ENCODE measurements at places on chromosomes 1 and 21.

- DNase-seq: no peak
Measured at GRCh38 chr1:168976267-168976666, 130.2 kb upstream of the ATP1B1 start.

GRCh38 chr1:242470774-242471173, 53.7 kb downstream of the PLD5 start:
- no peak for DNase-seq

DNA sequence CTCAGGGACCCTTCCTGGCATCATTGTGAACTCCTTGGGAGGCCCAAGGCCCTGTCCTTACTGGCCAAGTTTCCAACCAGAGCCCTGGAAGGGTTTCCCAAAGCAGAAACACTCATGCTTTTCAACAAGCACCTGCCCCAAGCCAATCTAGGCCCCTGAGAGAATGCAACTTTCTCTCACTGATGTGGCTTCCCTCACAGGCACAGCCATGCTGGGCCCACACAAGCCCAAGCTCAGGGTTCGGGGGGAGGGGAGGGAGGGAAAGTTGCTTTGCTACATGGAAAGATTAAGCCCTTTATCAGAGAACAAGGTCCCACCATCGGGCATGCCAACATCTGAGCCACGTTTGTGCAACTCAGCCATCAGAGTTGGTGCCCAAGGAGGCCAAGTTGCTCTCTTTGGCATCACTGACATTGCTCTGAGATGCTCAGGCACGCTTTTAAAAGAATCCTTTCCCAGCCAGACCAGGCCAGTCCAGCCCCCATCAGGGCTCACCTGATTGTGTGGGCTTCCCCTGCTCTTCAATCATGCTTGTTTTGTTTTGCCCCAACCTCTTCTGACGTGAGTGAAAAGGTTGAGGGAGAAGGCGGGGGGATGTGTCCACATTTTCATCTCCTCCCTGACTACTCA, 43.5 kb downstream of the RIMS3 start:
- DNase-seq: no peak

GRCh38 chr1:24141311-24141997, 1.5 kb downstream of the IL22RA1 start:
- no peak for DNase-seq

DNA sequence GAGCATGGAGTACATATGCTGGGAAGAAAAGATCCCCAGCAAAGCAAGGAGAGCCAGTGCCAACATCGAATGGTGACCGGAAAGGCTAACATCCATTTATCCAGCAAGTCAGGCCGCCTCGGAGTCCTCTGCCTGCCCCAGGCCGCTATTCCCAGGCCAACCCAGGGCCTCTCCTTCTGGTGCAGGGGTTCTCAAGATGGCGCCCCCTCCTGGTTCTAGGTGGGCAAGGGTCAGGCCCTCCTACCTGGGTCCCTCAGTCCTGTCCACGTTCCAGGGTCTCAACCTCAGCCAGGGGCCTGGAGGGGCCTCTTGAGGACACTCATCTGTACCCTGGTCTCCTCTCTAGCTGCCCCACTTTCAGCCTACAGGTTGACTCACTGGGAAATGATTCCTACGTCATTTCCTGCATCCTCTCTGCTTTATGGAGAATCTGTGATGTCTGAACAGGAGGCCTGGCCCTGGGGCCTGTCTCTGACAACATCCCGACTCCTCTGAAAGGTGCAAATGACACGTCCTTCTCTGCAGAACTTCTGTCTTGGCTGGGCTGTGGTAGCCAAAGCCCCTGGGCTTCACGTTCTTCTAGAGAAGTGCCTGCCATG, 145.3 kb downstream of the PSMG1 start:
- no peak for DNase-seq

DNA sequence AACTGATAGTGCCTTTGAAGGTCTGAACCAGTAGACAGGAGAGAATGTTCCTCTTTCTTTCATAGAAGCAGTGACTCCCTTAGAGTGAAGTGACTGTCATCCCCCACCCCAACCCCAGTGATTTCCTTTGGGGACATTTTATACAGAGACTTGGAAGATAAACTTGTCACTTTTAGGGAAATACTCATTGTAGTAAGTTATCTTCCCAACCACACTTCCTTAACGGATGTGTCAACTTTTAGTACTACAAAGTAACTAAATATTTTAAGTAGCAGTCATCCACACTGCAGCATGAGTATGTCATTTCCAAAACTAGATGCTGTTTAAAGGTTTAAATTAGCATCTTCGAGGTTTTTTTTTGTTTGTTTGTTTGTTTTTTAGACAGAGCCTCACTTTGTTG, 13.7 kb downstream of the LRRC8B start:
- no peak for DNase-seq

DNA sequence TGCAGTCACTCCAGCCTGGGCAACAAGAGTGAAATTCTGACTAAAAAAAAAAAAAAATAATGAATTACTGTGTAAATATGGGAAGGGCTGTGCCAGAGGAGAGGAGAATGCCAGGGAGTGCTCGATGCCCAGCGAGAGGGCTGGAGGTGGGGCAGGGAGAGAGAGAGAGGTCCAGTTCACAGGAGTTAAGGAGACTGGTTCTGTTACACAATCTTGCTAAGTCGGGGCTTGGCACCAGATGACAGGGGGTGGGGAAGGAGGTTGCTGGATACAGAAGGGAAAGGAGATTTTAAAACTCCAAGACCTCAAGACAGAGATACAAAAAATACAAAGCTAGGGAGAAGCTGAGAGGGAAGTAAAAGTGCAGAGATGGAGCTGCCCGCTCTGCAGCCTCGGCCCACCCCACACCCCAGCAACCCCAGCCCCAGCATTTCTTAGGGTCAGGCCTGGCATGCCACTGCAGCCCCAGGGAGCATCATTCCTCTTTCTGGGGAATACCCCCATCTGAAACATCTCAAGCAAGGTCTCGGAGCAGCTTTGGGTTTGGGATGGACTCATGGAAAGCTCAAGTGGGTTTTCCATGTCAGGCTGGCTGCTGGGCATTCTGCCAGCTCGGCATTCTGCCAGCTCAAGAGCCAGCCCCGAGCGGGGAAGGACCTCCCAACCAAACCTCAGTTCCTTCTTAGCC, 991 bp downstream of the SELENBP1 start:
- no peak for DNase-seq

- DNase-seq: peak; percentile 18
Measured at GRCh38 chr1:82465024-82465423, 664.3 kb downstream of the ADGRL2 start.

- no peak for DNase-seq
Measured at GRCh38 chr21:42149656-42150473, 69.1 kb upstream of the ABCG1 start.

GRCh38 chr1:51953079-51953478, 37.4 kb downstream of the RAB3B start:
- DNase-seq: no peak

DNA sequence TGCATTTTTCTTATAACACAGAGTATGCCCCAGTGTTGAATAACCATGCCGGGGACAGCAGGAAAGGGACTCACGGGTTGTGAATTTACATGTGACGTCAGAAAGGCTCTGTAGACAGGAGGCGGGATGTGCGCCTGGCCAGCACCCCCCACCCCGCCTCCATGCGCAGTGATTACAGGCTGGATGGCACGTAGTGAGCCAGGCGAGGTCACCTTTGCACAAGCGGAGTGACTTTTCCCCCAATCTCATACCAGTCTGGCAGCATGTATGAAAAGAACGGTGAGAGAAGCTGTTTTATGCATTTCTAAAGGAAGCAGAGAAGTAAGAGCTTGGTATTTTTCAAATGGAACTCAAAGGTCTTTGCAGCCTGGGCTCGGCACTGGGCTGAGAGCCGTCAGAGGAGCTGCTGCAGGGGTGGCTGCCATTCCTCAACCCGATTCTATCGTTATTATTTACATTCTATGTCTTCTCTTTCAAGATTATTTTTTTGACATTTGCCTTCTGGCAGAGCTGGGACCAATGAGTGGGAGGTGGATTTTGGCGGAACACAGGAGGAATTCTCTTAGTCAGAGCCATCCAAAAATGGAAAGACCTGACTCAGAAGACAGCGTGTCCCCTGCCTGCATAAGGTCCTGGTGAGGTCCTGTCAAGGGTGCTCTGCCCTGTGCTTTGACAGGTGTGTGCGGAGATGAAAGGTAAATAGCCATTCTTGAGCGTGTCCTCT, 115.6 kb upstream of the SLC45A1 start:
- no peak for DNase-seq

- DNase-seq: no peak
Measured at GRCh38 chr1:220318673-220319072, 46.4 kb upstream of the RAB3GAP2 start.

GRCh38 chr1:173017792-173018191, 32.9 kb downstream of the TNFSF18 start:
- DNase-seq: no peak

GRCh38 chr1:94068999-94069918, 51.7 kb downstream of the ABCA4 start:
- DNase-seq: no peak

DNA sequence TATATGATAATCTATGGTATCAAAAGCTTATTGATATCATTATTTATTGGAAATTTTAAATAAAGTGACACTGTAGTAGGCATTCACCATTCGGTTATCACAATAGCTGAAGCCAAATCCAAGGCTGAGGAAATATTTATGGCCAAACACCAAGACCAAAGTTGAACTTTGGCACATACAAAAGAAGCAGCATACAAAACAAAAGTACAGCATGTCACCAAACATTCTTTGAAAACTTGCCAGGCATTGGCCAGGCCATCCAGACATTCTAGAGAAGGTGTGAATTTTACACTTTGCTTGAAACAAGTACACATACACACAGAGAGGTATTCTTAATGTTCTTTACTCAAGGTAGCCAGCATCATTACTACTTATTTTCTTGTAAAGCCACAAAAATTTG, 544.4 kb upstream of the CXADR start:
- no peak for DNase-seq

GRCh38 chr1:33712186-33712585, 151.7 kb upstream of the HMGB4 start:
- no peak for DNase-seq

DNA sequence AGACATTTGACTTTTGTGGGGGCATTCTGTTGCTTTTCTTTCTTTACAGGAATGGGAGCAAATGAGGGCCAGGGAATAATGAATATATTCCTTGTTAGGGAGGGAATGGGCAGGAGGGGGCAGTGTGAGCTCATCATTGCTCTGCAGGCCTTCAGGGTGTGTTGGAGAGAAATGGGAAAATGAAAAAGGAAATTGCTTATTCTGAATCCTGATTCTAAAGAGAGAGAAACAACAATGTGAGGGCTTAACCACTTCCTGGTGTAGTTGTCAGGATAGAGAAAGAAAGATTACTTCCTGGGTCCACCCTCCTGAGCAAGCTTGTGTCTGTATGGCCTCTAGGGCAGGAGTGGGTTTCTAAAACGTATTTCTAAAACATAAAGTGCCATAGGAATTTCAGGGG, 28.3 kb downstream of the VANGL2 start:
- no peak for DNase-seq

DNA sequence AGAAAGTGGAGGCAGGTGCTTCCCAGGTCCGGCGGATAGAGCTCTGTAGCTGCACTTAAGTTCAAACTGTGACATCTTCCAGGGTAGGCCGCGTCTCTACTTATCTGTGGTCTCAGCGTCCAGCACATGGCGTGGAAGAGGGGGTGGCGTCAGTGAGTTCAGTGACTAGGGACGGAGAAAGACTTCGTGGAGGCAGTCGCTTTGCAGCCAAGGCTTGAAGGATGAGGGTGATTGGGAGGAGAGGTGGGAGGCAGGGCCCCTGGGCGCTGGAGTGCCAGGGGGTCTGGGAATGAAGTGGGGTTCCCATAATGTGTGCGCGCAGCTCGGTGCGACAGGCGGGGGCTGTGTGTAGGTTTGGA, 444 bp upstream of the AGO1 start:
- no peak for DNase-seq

DNA sequence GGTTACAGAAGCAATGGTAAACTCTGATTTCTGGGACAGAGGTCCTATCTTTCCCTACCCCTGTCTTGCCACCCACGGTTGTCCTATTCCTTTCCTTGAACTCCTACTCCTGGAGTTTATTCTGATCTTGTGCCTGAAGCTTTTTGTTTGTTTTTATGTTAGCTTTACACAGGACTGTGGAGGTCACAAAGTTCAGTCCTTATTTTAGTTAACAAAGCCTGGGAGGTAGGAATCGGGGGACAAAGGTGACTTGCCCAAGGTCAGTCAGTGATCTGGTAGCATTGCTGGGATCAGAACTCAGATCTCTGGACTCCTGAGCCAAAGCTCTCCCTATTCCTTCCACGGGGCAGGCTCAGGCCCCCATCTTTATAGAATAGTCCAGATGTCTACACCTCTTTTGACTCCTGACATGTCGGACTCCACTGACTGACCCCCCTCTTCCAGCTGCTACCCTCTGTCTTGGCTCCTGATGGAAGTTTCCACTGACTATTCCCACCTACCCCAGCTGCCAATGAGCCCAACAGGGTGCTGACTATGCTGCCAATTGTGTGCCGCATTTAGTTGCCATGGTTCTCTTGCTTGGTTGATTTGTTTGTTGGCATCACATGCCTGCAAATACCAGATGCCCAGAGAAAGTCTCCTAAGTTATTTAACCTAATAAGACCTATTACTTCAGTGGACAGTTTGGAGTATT, 9.9 kb downstream of the F5 start:
- no peak for DNase-seq

DNA sequence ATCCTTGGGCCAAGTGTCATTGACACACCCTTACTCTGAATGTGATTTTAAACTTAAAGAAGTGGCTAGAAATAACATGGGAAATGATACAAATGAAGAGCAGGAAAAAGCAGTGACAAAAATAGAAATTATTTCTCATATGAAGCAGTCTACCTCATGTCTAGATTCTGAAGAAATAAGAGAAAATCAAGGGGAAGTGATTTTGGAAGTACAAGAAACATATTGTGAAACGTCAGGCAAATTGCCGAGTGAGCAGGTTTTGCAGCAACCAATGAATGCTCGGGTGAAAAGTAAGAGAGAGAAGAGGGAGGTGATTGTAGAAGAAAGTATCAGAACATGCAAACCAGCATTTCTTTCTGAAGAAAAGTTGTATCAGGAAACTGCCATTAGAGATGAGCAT, 130.7 kb downstream of the MACF1 start:
- no peak for DNase-seq

DNA sequence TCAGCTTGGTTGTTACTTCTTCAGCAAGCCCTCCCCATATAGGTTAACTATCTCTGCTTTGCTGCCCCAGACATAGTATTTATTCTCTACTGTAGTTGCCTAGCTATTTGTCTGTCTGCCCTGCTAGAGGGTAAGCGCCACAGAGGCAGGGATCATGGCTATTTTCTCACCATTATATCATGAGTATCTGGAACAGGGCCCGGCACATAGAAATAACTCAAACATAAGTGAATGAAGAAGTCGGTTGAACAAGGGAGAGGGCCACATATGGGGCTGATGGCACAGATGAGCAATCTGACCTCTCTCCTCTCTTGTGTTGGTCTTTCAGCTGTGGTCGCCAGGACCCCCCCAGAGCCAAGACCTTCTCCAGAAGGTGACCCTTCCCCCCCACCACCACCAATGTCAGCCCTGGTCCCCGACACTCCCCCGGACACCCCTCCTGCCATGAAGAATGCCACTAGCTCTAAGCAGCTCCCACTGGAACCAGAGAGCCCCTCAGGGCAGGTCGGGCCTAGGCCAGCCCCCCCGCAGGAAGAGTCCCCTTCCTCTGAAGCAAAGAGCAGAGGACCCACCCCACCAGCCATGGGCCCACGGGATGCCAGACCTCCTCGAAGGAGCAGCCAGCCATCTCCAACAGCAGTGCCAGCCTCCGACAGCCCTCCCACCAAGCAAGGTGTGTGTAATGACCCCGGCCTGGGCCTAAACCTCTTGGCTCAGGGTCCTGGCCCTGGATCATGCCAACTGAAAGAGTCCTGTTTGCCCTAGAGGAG, 14.9 kb downstream of the MAP7D1 start:
- no peak for DNase-seq

Measured in astrocyte of the cerebellum (primary cell).